ENCODE measurements at places on chromosomes 2 and 18.

DNA sequence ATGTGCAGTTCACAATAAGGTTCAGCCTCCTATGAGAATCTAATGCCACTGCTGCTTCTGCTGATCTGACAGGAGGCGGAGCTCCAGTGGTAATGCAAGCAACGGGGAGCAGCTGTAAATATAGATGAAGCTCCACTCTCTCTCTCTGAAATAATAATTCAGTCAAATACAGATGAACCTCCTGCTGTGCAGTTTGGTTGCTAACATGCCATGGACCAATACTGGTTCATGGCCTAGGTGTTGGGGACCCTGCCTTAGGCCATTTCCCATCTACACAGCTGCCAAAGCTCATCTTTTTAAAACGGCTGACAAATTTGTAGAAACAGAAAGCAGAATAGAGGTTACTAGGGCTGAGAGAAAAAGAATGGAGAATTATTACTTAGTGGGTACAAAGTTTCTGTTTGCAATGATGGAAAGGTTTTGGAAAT is 10.7 kb upstream of the HNRNPA3 start:
- DNase-seq, result no peak

GRCh38 chr2:128187032-128187654 is 96.1 kb downstream of the UGGT1 start:
- no peak for DNase-seq

GRCh38 chr2:58651930-58652329 is 410.8 kb upstream of the FANCL start:
- DNase-seq, result no peak

DNA sequence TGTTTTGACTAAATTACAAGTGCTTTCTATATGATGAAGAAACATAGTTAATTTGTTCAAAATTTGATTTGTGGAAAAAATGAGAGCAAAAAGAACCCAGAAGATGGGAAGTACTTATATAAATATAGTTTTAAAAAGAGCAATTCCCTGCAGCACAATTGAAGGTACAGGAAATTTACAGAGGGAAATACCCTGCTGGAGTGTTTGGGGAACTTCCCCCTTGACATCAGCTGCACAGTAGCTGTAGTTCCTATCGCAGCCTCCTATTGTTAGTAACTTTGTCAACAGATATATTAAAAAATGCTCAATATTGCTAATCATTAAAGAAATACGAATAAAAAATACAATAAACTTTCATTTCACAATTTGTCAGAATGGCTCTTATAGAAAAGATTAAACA is 1118.8 kb upstream of the ZEB2 start:
- DNase-seq, result no peak

- DNase-seq, result no peak
These were observed 1802.7 kb downstream of the SUCLG1 start for GRCh38 chr2:82656420-82656819.

DNA sequence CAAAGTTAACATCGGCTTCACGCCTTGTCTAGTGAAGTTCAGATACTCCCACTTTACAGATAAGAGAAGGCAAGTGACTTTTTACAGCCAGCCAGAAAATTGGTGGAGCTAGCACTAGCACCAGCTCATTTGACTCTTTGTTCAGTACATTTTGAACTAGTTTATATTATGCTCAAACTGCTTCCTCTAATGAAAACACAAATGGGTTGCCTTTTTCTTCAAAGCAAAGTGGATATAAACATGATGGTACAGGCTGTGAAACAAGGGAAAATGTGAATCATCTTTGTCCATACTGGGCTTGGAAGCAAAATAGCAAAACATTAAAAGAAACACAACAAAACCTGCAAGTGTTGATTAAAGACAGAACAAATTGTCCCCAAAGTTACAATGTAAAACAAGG is 99.6 kb upstream of the LHCGR start:
- DNase-seq, result no peak

DNA sequence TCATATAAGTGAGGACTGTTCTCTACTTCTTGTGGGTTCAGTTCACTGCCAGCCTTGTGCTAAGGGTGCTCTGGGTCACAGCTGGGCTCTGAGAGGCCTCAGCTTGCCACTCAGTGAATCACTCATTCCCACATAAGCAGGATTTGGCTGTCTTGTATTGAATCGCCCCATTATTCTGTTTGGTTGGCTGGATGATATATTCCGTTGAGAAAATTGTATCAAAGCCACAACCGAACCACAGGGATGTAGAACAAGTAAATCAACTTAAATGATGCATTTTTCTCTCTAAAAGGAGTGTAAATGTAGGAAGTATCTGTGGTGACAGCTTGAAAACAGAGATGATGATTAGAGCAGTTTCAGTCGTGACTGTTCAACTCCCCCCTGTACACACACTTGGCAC is 39.6 kb downstream of the TTC39C start:
- DNase-seq, result no peak

DNA sequence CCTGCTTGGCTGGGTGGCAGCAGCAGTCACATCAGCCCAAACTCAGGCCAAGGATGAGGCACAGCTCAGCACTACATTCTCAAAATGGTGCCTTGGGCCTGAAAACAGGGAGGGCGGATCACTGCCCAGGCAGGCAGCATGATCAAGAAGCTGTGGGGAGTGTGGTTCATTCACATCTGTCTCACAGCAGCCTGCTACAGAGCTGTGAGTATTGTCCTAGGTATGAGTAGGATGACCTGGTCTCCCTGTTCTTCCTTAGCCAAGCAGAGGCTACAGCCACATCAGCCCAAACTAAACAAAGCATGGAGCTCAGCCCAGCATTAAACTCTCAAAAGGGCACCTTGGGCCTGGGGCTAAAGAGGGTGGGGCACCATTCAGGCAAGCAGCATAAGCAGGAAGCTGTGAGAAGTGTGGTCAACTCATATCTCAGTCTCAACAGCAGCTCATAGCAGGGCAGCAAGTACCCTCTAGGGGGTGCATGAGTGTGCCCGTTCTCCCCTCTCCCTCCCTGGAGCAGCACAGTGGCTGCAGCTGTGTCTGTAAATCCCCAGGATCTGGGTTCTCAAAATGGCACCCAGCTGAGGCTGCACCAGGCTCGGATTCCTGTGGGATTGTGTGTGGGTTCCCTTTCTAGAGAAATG is 139.6 kb downstream of the TRABD2A start:
- DNase-seq, result no peak

DNA sequence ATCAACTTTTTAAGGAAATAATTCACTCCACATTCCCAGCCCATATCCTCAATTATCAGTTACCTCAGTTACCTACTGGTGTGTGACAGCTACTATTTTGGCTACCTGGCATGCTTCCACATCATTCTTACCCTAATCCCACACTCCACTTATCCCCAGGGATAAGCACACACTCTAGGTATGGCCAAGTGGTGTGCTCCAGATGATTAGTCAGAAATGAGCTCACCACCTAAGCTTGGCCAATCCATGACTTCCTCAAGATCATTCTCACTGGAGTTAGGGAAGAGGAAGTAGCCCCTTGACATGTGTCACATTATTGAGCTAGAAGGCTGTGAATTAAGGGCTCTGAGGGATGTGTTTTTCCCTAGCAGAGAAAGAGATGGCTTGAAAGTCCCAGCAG is 20.9 kb upstream of the SMAD4 start:
- DNase-seq, result no peak

DNA sequence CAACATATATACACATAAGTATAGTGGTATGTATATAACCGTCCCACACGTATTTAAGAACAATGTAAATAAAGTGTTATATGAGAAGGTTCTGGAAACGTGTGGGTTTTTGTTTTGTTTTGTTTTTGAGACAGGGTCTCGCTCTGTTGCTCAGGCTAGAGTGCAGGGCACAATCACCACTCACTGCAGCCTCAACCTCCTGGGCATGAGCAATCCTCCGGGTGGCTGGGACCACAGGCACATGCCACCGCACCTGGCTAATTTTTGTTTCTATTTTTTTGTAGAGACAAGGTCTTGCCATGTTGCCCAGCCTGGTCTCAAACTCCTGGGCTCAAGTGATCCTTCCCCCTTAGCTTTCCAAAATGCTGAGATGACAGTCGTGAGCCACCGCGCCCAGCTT is 6.2 kb downstream of the ADAM17 start:
- DNase-seq, result no peak

- DNase-seq, result no peak
These were observed 117.0 kb downstream of the HIBCH start for GRCh38 chr2:190202604-190203003.

DNA sequence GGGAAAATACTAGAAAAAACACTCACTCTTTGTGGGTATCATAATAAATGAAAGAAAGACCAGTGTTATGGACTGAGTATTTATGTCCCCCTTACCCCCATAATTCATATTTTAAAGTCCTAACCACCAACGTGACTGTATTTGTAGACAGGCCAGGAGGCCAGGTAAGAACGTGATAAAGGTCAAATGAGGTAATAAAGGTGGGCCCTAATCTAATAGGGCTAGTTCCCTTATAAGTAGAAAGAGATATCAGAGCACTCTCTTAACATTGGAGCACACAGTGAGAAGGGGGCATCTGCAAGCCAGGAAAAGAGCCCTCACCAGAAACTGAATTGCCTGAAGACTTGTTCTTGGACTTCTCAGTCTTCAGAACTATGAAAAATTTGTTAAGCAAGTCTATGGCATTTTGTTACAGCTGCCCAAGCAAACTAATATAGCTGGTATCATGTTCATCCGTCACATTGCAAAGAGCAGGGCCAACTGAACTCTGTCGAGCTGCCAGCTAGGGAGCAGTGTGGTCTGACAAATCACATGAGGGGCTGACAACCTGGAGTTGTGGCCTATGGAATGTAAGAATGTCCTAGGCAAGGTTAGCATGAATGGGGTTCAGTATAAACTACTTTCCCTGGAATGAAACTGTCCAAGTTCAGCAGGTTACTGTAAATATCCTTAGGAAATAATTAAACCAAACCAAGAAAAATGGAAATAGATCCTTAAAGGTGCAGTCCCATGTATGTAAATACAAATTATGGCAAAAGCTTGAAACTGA is 280.9 kb downstream of the ZNF385B start:
- DNase-seq, result no peak

GRCh38 chr2:26754972-26755670 is 9.0 kb upstream of the SLC35F6 start:
- no peak for DNase-seq

DNA sequence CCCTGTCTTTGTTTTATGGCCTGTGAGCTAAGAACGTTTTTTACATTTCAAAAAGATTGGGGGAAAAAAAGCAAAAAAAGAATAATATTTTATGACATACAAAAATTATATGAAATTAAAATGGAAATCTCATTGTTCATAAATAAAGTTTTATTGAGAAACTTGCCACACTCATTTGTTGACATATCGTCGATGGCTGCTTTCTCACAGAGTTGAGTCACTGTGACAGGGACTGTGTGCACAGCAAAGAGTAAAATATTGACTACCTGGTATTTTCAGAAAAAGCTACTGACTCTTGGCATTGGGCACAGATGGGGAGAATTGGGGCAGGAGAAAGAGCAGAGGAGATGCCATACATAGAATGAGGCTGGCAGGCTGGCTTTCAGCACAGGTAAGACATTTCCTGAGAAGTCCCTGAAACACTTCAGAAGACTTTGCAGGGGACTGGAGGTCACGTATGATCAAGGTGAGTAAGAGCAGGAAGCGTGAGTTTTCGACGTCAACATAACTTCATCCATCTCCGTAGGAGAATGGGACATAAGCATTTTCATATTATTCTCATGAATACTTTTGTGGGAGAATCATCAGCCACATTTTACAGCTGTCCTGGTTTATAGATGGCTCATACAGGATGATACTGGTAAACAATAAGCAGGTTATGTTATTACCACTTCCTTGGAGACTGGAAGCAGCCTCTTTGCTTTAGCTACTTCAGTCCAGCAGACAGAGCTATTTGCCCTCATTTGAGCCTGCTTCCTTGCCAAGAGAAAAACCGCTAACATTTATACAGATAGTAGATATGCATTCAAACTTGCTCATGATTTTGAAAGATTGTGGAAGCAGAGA is 32.5 kb upstream of the PUM2 start:
- DNase-seq, result no peak

GRCh38 chr2:197647961-197648690 is 27.3 kb downstream of the RFTN2 start:
- DNase-seq, result no peak

DNA sequence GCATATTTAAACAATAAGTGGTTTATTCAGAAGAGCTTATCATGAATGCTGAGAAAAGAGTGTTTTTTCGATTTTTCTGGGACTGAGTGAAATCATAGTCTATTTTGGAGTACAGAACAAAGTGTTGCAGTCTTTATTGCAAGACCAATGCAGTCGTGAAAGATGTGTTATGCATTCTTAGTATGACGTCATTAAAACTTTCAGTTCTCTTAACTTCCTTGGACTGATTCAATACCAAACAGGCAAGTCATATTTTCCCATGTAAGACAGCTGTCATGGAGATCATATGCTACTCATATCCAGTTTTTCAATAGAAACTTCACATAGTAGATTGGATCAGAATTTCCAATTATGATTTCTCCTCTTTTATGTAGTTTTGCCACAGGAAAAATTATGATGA is 92.6 kb downstream of the RIT2 start:
- DNase-seq, result no peak

- DNase-seq, result no peak
These were observed 141.7 kb downstream of the CMPK2 start for GRCh38 chr2:6723865-6724604.

DNA sequence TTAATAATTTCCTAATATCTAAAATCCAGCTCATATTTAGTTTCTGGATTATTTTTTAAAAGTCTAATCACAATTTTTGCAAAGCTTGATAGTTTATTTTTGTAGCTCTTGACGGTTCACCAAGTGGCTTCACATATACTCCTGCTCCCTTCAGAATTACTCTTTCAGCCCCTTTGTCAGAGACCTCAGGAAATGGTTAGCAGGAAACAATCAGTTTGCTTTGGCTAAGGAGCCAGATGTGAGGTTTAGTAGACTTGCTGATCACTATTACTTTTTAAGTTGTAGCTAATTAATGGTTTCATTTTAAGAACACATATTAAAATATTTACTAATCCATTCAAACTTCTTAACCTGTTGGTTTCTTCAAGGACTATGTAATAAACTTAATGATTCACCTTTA is 2.3 kb downstream of the RBBP8 start:
- DNase-seq, result no peak

DNA sequence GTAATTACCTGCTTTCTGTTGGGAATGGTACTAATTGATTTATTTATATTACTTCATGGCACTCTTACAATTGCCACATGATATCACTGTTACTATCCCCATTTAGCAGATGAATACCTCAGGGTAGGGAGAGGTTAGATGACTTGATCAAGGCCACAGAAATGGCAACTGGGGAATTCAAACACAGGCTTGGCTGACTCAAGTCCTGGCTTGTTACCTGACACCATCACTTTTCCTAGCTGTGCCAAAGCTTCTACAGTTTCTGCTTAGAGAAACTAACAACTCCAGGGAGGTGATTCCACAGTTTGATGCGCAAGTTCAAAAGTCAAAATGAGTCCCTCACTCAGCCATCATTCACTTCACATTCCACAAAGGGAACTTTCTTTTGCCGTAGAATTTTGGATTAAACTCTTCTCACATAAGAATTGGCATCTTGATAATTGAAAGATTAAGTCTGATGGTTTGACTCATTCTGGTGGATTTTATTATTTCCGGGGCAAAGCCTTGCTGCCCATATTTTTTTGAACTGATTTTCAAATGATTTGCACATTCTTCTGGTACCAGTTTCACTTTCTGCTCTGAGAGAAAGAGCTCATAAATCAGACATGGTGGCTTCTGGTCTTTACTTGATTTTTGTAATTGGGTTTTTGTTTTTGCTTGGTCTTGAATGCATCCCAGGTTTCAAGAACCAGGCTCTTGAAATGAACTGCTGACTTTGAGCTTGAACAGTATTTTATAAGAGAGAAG is 656.8 kb downstream of the BCL11A start:
- no peak for DNase-seq

- DNase-seq, result no peak
These were observed 6.7 kb upstream of the TNFAIP6 start for GRCh38 chr2:151350579-151351195.

- no peak for DNase-seq
These were observed 8.8 kb upstream of the DDX1 start for GRCh38 chr2:15582710-15583357.

All from activated CD8-positive, alpha-beta memory T cell treated with anti-CD3 and anti-CD28 coated beads for 48 hours (primary cell).